ENCODE measurements at places on chromosomes 5 and 9. TPM values are rescaled to one million over a fixed set of nuclear protein-coding genes. Genes with fewer than 3 reads are reported as not detected.

TMEM174 gene
- total RNA-seq: not detected

ANXA2R gene
- 10.6 TPM for total RNA-seq

OTP gene
- not detected for total RNA-seq

ITGA2 gene
- total RNA-seq: 3.5 TPM

WDR55 gene
- total RNA-seq: 11.1 TPM

PDZD2 gene
- 0.09 TPM for total RNA-seq

DND1 gene
- total RNA-seq: not detected

TMEM8B gene
- 6.0 TPM for total RNA-seq

PCDHGA9 gene
- 1.4 TPM for total RNA-seq

PCDHGA3 gene
- total RNA-seq: 4.4 TPM

SV2C gene
- total RNA-seq: not detected

NR2F1 gene
- total RNA-seq: 175 TPM

HAPLN1 gene
- total RNA-seq: 7.4 TPM

SPATA31C1 gene
- total RNA-seq: not detected

ICE1 gene
- total RNA-seq: 18.2 TPM

IFNA13 gene
- total RNA-seq: not detected

PCDHA7 gene
- 0.09 TPM for total RNA-seq

MCIDAS gene
- not detected for total RNA-seq

KIF27 gene
- 4.9 TPM for total RNA-seq

PCDHGB1 gene
- 0.82 TPM for total RNA-seq

CYLC2 gene
- total RNA-seq: not detected

GPSM1 gene
- 41.1 TPM for total RNA-seq

ZNF474 gene
- total RNA-seq: not detected

BAG1 gene
- 26.4 TPM for total RNA-seq

SLC6A7 gene
- not detected for total RNA-seq

GDA gene
- total RNA-seq: not detected

CCL27 gene
- total RNA-seq: not detected

PCDH12 gene
- total RNA-seq: 1.3 TPM

GLIPR2 gene
- total RNA-seq: 41.5 TPM

AHRR gene
- 16.0 TPM for total RNA-seq

SOHLH1 gene
- not detected for total RNA-seq

CCDC187 gene
- not detected for total RNA-seq

CTXN3 gene
- not detected for total RNA-seq

PCDHGA8 gene
- total RNA-seq: 1.4 TPM

PCDHB14 gene
- 0.70 TPM for total RNA-seq

GLT6D1 gene
- not detected for total RNA-seq

CCDC180 gene
- total RNA-seq: 2.1 TPM

INSL4 gene
- not detected for total RNA-seq

NDUFS4 gene
- 112 TPM for total RNA-seq

SLC45A2 gene
- not detected for total RNA-seq

C5orf63 gene
- total RNA-seq: 1.4 TPM

LCN15 gene
- total RNA-seq: not detected

ANGPTL2 gene
- total RNA-seq: 63.0 TPM

PCDHB13 gene
- total RNA-seq: 0.35 TPM

BRINP1 gene
- 0.35 TPM for total RNA-seq

SLC27A6 gene
- 0.51 TPM for total RNA-seq

Measured in pericardium fibroblast (primary cell).